Right lobe of liver (tissue), 6 donors: ENCODE measurements at places on chromosomes 2 and 18. TPM values are rescaled to one million over a fixed set of nuclear protein-coding genes. Genes with fewer than 3 reads are reported as not detected.

GRCh38 chr2:138630164-138630563 is 128.6 kb downstream of the SPOPL start:
- no peaks in the 10 kb centered on the region for H3K27me3 ChIP-seq
- H3K4me3 ChIP-seq = no peak overlapping the region
- no peak for DNase-seq
- H3K4me1 ChIP-seq = no peaks in the 10 kb centered on the region
- no peaks in the 10 kb centered on the region for H3K36me3 ChIP-seq

GRCh38 chr2:59583173-59583765 is 970.2 kb downstream of the BCL11A start:
- no peaks in the 10 kb centered on the region for H3K27me3 ChIP-seq
- H3K4me1 ChIP-seq = no peaks in the 10 kb centered on the region
- H3K36me3 ChIP-seq = no peaks in the 10 kb centered on the region
- DNase-seq = no peak
- H3K27ac ChIP-seq = no peak overlapping the region

Gene FAHD2B
- total RNA-seq = 3.0 TPM

DNA sequence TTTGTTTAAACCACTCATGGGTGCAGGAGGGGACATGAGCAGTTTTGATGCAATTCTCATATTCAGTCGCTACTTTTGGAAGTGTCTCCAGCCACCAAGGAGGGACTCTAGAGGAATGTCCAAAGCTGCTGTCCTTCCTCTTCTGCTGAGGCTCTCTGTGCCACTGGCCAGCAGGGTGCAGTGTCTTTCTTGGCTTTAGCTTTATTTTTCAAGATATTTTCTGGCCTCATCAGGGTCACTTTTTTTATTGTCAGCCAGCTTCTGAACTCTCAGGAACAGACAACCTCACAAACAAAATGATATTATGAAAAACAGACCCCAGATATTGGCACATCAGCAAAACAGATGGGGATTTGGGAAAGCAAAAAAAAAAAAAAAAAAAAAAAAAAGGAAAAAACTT is 289.3 kb upstream of the ZSWIM2 start:
- H3K36me3 ChIP-seq = no peaks in the 10 kb centered on the region
- H3K27me3 ChIP-seq = no peaks in the 10 kb centered on the region
- H3K4me3 ChIP-seq = no peak overlapping the region
- no peaks in the 10 kb centered on the region for H3K4me1 ChIP-seq

Gene MGAT5
- total RNA-seq = 6.4 TPM

GRCh38 chr18:13405305-13406038 is 186.9 kb downstream of the LDLRAD4 start:
- peaks cover 21% of the 10 kb centered on the region for H3K4me1 ChIP-seq
- H3K27me3 ChIP-seq = no peaks in the 10 kb centered on the region
- no peak for DNase-seq
- no peak overlapping the region for H3K27ac ChIP-seq

- H3K27ac ChIP-seq = no peak overlapping the region
- H3K27me3 ChIP-seq = no peaks in the 10 kb centered on the region
- no peaks in the 10 kb centered on the region for H3K36me3 ChIP-seq
- DNase-seq = no peak
- H3K4me3 ChIP-seq = no peak overlapping the region
These were observed 34.1 kb downstream of the PIAS2 start for GRCh38 chr18:46883180-46883579.
